CD8-positive, alpha-beta T cell (primary cell): ENCODE measurements at places on chromosomes 6 and 20. TPM values are rescaled to one million over a fixed set of nuclear protein-coding genes. Genes with fewer than 3 reads are reported as not detected.

The RIMS1 gene
- total RNA-seq = not detected

DNA sequence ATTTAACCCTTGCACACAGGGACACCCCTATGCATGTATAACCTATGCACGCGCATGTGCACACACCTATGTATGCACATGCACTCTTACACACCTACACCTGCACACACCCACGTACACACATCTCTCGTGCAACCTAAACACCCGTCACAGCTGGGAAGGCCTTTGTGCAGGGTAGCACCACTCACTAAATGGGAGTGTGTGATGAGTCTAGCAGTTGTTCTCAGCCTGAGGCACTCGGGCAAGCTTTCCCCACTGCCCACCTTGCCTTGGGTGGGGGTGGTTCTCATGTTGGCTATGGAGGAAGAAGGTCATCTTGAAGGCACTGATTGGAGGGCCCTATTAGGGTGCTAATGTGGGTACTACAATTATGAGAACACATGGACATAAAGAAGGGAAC lies 85.8 kb downstream of the DLL1 start:
- no peak for DNase-seq

DNA sequence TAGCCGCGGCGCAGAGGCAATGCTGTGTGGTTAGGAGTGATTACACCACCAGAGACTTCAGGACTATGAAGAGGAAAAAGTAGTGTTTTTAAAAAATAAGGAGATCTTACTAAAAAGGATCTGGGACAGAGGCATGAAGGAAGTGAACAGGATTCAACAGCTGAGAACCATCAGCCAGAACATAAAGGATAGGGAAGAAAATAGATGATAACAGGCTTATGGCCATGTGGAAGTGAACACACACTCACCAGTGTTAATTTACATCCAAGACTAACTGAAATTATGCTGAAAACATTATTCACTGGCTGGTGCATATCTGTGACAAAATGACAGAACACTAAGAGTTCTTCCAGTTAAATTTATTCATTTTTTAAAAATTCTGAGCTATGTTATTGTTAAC lies 47.5 kb upstream of the BCLAF1 start:
- no peak for DNase-seq

The TSHZ2 gene
- 0.89 TPM for total RNA-seq

DNA sequence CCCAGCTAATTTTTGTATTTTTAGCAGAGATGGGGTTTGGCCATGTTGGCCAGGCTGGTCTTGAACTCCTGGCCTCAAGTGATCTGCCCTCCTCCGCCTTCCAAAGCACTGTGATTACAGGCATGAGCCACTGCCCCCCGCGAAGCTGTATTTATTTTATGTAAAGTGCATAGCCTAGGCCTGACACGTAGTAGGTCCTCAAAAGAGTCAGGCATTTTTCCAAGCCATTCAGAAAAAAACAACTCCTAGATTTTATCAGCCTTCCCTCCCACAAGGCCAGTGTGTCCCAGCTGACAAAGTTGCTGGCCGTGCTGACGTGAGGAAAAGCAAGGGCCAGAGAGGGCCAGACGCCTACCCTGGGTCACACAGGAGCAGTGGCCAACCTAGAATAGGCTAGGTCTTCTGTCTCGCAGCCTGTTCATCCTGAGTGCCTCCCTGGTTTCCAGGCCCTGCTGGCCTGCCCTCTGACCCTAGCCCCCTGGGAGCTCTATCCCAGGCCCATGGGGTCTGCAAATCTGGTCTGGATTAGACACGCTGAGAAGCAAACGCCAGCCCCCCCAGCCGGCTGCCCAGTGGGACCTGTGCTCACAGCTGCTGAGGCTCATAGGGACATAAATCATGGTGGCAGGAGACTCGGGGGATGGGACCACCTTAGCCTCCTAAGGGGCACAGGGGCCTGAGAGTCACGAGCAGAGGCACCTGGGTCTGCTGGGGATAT lies 11.8 kb downstream of the TCF15 start:
- no peak for DNase-seq

The MUC22 gene
- total RNA-seq = not detected

DNA sequence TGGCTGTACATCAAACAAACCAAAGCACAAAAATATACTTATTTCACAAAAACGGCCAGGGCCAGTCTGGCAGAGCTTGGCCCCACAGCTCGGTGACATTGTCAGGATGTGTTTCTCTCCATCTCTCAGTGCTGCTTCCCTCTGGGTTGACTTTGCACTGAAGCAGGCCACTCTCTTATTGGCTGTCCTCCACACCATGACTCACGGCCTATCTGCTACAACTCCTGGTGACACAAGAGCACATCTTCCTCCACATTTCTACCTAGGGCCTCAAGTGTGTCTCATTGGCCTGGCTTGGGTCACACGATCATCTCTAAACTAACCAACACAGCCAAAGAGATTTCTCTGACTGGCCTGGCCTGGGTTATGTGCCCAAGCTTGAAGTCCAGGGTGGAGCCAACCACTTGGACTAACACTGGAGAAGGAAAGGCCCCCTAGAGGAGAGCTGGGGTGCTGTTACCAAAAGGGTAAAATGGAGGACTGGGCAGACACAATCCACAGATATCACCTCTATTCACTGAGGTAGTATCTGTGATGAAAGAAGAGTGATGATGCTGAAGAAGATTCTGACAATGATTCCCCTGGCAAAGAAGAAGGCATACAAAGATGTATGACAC lies 159.8 kb upstream of the TSHZ2 start:
- DNase-seq = no peak

DNA sequence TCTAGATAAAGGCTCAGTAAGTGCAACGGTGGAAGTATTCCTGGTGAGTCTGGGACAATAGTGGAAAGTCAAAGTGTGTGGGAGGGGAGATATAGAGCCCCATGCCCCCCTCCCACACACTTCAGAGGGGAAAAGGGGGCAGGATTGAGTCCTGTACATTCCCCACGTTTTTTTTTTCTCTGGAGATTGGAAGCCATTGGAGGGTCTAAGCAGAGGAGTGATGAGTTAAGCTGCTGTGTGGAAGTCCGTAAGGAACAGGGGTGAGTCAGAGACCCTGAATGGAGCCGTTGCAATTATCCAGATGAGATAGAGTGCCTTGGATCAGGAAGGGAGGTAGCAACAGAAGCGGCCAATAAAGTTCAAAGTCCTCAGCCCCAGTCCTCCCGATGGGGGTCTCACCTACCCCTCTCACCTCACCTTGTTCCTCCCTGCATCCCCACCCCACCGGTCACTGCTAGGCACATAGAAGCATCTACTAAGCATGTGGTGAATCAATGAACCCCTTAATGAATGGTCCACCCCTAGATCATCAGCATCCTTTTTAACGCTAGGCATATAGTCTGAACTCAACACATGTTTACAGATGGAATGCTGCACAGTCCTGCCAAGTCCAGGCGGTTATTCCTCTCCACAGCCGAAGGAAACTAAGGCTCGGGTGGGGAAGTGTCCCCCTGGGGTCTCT lies 662 bp upstream of the SLC9A8 start:
- DNase-seq = no peak

The CAGE1 gene
- 0.49 TPM for total RNA-seq

DNA sequence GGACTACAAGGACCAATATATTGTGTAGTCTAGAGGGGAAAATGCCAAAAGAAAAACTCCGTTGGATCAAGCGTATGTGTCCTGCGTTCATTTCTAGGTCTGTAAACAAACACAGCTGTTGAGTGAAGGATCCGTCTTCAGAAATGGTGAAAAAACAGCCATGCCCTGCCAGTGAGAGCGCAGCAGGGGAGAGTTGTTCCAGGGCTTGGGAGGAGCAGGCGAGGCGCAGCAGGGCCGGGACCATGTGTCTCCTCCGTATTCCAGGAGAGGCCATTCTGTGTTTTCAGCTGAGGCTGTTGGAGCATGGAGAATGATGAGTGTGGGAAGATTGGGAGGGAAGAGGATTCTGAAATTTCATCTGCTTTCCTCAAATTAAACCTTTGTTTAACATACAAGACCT lies 38.0 kb downstream of the BMP6 start:
- no peak for DNase-seq

- DNase-seq = no peak
Observed at GRCh38 chr6:114068771-114069170, 97.8 kb upstream of the HDAC2 start.

The DUSP15 gene
- not detected for total RNA-seq

DNA sequence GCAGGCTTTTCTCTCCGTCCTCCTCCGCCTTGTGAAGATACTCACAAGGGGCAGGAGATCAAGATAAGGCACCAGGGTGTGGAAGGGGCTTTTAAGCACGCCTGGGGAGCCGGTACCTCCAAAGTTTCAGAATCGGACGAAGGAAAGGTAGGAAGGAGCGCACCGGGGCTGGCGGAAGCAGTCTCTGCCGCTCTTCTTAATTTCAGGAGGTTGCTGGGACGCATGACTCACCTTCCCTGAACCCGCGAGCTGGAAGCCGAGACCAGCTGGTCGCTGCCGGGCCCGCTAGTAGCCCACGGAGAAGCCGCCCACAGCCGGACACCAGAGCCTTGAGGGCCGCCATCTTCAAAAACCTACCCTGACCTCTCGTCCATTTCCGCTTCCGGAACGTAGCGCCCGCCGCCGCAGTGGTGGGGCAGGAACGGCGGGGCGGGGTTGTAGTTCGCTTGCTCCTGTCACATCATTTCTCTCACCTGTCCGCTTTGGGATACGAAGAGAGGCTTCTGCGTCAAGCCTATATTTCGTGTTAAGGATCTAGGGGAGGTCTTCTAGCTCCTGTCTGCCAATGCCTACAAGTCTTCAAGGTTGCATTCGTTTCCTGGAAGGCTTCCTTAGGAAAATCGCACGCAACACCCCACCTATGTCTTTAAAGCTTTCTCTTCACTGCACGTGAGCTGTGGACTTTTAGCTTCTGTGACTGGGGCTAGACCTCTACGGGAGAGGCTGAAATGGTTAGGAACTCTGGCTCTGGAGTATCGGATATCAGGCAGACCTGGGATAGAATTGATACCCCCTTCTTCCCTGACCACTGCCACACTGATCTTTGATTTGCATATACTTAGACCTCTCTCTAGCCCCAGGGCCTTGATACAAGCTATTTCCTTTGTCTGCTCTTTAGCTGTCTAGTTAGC lies at the start of gene MRPS18A:
Gene MRPS18A (minus strand): TSS at position 355 of the 911 bp plus-strand sequence. CDS start 12 bp downstream, at position 343.
- DNase-seq = peak; percentile 82

DNA sequence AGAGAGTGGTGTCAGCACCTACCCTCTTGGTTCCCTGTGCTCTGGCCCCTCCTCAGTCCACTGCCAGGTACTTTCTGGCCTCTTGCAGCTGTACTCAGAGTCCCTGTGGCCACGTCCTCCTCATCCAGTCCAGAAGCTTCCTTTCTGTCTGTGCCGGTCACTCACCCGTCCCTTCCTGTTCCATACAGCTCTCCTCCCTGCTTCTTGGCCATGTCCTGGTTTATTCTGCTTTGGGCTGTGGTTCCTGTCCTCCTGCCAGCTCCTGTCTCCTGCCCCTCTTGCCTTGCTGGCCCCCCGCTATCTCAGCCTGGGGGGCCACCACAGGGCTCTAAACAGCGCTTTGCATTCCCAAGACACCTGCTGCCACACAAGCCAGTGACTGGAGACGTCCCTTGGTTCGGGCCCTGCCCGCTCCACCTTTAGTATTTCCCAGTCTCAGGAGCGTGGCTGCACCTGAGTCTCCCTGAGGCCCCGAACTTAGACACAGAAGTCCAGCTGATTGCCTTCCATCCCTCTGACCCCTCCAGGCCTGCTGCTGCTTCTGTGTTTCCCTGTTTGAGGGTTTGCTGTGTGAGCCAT lies 15.5 kb upstream of the RBM38 start:
- no peak for DNase-seq

GRCh38 chr6:1894954-1895353 lies 285.2 kb downstream of the FOXC1 start:
- DNase-seq = no peak

- DNase-seq = no peak
Observed at GRCh38 chr6:2514965-2515543, 235.7 kb downstream of the MYLK4 start.

GRCh38 chr6:1757131-1757530 lies 147.4 kb downstream of the FOXC1 start:
- DNase-seq = no peak

DNA sequence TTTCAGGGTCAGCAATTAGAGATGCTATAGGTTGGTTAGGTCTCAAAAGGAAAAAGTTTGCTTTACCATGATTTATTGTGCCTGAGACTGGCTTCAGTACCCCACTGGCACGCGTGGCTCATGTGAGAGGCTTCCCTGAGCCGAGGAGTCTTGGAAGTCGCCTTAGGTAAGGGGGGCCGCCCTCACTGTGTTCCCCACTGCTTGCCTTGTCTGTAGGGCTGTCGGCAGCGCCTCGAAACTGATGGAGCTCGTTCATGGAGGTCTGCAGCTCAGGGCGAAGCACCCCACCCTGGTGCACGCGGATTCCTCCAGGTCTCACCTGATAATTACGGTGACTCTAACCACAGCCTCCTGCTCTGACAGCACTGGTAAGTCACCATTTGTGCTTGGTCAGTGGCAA lies 39.2 kb downstream of the FRMD1 start:
- DNase-seq = no peak

DNA sequence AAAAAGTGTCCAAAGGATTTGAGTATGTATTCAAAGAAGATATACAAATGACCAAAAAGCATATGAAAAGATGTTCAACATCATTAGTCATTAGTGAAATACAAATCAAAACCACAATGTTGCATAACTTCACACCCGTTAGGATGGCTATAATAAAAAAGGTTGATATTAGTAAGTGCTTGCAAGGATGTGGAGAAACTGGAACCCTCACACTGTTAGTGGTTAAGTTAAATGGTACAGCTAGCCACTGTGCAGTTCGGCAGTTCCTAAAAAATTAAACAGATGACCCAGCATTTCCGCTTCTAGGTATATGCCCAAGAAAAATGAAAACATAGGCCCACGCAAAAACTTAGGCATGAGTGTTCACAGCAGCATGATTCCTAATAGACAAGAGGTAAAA lies 38.6 kb downstream of the IBTK start:
- DNase-seq = no peak

DNA sequence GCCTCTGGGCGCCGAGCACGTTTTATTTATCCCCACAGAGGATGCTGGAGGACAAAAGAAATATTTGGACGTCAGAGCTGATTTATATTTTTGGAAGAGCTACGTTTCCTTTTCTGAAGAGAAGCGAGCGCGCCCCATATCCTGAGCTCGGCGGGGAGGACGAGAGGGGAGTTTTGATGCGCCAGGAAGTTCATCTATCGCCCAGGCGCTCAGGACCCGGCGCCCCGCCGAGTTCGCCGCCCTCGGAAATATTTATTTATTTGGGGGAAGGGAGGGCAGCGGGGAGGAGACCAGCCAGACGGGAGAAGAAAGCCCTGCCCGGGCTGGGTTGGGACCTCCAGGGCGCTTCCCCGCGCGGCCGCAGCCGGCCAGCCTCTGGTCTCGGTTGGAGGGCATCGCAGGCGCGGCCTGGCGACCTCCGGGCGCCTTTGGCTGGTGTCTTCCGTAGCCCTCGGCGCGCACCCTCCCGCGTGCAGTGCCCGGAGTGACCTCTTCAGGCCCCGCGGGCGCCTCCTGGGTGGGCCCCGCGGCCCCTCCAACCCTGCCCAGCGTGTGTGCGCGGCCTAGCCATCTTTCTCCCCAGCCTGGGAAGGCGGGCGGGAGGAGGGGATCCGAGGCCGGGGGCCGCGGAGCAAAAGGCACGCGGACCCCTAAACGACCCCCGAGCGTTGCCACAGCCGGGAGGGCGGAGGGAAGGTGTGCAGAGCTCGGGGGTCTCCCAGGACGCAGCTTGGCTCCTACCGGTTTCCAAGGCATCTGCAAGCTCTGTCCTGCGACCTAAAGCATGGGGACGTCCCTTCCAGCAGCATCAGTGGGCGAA lies 5.4 kb upstream of the FOXF2 start:
- DNase-seq = no peak

The SYS1 gene
- 111 TPM for total RNA-seq

The FABP7 gene
- total RNA-seq = not detected

The SLC17A1 gene
- not detected for total RNA-seq

The SIGLEC1 gene
- total RNA-seq = 0.06 TPM

GRCh38 chr6:40398810-40399477 lies 188.2 kb downstream of the LRFN2 start:
- DNase-seq = no peak

- no peak for DNase-seq
Observed at GRCh38 chr6:30511169-30511546, 21.8 kb downstream of the HLA-E start.
